ENCODE measurements at places on chromosomes 11 and 22.

DNA sequence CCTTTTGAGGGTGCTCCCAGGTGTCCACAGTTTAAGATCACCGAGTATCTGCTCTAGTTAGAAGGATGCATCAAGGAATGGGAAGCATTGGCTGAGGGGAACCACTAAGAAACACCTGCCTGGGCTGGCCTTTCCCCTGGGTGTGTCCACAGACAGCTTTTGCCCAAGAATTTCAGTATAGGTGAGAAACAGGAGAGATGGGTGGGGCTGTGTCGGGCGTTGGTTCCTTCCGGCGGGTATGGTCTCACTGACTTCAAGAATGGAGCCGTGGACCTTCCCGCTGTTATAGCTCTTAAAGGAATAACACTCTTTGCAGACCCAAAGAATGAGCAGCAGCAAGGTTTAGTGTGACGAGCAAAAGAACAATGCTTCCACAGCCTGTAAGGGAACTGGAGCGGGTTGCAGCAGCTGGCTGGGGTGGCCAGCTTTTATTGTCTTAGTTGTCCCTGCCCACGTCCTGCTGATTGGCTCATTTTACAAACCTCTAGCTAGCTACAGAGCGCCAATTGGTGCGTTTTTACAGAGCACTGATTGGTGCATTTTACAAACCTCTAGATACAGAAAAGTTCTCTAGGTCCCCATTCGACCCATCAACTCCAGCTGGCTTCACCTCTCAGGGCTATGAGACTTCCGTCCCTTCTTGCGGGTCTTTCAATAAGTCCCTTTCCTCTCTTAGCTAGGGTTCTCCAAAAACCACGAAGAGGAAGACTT is 2.4 kb downstream of the FADS1 start:
- DNase-seq, result no peak

GRCh38 chr11:37560346-37560745 is 962.3 kb upstream of the RAG2 start:
- DNase-seq, result no peak

- no peak for DNase-seq
These were observed 1.7 kb downstream of the TOM1 start for GRCh38 chr22:35301372-35301874.

- DNase-seq, result no peak
These were observed 781 bp upstream of the TEF start for GRCh38 chr22:41380993-41381328.

GRCh38 chr22:19046719-19047609 is 75.2 kb downstream of the DGCR2 start:
- DNase-seq, result no peak

DNA sequence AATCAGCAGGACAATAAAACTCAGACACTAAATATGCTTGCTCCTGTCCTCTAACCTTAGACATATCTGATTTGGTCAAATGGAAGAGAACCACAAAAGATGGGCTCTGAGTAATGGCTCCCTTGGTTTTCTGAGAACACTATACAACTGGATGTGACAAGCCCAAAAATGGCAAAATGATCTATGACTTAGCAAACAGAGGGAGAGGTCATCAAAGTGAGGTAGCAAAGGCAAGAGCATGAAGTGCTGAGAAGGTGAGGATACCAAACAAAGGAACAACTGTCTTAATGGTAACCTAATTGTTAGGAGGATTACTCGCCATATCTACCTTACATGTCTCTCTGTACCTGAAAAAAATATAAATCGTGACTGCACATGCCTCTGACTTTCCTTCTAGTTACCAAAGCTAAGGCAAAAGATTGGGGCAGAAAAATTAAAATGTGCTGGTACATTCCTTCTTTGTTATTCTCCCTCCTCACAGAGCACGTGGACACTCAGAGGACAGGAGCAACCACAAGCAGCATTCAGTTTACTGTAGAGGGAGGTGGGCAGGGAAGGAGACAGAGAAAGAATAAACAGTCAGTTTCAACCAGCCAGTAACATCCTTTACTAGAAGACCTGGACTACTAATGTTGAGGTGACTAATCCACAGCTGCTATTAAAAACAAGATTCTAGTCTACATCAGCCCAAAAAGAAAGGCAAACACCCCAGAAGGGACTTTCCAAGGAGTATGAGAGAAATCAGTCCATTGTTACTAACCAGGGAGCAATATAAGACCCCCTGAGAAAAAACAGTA is 88.8 kb downstream of the AMBRA1 start:
- no peak for DNase-seq

DNA sequence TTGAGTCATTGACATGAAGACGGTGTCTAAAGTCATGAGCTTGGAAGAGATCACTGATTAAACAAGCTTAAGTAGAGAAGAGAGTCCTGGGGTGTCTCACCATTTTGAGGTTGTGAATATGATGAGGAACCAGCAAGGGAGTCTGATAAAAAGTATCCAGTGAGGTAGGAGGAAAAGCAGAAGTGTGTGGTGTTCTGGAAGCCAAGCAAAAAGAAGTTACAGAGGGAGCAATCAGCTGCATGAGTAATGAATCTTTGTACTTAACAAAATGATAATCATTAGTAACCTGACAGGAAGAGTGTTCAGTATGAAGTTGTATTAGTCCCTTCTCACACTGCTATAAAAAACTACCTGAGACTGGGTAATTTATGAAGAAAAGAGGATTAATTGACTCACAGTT is 131.3 kb downstream of the C11orf87 start:
- no peak for DNase-seq

DNA sequence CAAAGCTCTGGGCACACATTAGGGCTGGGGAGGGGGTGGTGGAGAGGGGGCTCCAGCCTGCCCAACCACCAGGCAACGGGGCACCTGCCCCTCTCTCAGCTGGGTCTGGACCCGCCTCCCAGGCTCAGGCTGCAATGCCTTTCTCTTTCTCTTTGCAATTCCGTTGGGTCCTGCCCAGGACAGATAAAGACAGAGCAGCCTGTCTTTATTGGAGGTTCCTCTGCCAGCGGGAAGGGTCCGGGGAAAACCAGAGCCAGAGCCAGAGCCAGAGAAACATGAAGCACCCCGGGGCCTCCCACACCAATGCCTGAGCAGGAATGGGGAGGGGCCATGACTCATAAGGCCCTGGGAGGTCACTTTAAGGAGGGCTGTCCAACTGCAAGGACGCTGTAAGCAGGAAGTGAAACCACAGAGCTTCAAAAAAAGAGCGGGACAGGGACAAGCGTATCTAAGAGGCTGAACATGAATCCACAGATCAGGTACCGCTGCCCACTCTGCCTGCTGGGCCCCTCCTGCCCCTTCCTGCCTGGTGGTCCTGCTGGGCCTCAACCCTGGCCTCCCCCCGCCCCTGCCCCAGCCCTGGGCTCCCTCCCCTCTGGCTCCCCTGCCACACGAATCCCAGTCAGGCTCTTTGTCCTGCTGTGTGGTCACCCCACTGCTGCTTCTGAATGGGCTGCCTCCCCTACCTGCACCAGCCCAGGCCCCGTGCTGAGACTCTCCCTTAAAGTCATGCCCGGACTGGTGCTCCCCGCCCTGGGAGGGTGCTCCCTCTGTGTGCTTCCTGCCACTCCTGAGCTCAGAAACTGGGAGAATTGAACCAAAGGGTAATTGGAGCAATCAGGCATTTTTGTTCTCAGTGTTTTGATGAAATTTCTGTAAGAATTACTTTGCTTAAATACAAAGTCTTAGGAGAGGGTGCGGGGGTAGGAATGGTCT is at the start of gene APOBEC3B:
APOBEC3B (plus strand) TSS at position 356 of the 936 bp plus-strand sequence; CDS start at position 463, 107 bp downstream.
- DNase-seq, result no peak

DNA sequence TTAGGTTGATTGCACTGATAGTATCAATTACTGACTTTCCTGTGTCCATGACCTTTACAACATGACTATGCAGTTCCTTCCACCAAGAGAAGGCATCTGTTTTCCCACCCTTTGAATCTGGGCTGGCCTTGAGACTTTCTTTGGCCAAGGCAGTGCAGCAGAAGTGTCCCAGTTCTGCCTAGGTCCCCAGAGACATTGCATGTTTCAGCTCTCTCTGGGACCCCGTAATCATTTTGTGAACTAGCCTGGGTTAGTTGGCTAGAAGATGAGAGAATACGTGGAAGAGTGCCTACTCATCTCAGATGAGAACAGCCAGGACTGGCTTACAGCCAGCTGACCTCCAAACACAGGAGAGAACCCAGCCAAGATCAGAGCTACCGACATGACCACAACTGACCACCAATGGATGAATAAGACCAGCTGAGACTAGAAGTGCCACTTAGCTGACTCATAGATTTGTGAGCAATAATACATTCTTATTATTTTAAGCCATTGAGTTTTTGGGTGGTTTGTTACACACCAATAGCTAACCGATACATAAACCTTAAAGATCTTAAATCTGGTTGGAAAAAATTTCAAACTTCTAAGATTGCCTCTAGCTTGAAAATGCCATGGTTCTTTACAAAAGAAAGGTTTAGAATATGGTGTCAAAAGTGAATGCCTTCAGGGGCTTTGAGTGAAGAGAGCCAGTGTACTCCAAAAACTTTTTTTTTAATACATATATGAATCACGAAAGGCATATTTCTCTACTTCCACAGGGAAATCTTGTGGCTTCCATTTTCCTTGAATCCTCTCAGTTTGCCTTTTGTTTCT is 145.2 kb downstream of the FBXO7 start:
- no peak for DNase-seq

- no peak for DNase-seq
These were observed 128.6 kb downstream of the WNT11 start for GRCh38 chr11:76077575-76078150.

GRCh38 chr11:72918851-72919250 is 104.6 kb downstream of the ATG16L2 start:
- no peak for DNase-seq

- no peak for DNase-seq
These were observed 106.6 kb downstream of the USP35 start for GRCh38 chr11:78295347-78295746.

- DNase-seq, result peak; percentile 12
These were observed 998.1 kb downstream of the DLG2 start for GRCh38 chr11:84628871-84629620.
